Mammary epithelial cell (primary cell): ENCODE measurements at places on chromosomes 11 and 22. TPM values are rescaled to one million over a fixed set of nuclear protein-coding genes. Genes with fewer than 3 reads are reported as not detected.

Gene CEP126
- total RNA-seq: 2.2 TPM

Gene NRIP3
- total RNA-seq: 2.3 TPM

Gene SCN3B
- total RNA-seq: 1.2 TPM

Gene KDM4D
- 0.91 and 1.0 TPM in 2 replicates for total RNA-seq

Gene MFRP
- total RNA-seq: not detected

Gene ANO5
- not detected in 2 replicates for total RNA-seq

Gene PGA3
- total RNA-seq: not detected in 2 replicates

Gene DEPDC7
- total RNA-seq: 6.4 and 6.8 TPM in 2 replicates

Gene CDC42BPG
- 7.3 and 18.7 TPM in 2 replicates for total RNA-seq

Gene OR5J2
- total RNA-seq: not detected

Gene CHRDL2
- not detected in 2 replicates for total RNA-seq

Gene OR51E2
- total RNA-seq: not detected

DNA sequence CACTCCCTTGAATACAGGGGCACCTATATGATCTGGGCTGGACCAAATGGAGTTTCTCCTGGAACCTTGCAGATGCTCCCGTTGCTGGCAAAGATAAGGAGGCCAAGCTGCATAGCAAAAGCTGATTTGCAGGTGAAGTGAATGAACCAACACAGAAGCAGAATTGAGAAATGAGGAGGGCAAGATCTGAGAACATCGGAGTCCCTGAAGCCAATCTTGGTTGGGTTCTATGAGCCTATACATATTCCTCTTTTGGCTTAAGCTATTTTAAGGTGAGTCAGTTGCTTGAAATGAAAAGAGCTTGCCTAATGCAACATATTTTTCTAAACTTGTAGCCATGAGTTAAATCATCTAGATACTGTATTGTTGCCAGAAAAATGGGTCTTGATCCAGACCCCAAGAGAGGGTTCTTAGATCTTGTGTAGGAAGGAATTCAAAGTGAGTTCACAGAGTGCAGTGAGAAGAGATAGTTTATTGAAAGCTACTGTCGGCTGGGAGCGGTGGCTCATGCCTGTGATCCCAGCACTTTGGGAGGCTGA lies 23.5 kb downstream of the WEE1 start:
- DNase-seq: no peak

GRCh38 chr11:95084509-95084908 lies 5.1 kb upstream of the ENDOD1 start:
- peak; percentile 89 for DNase-seq

- no peak for DNase-seq
These were observed 192.8 kb downstream of the WNT11 start for GRCh38 chr11:76013526-76013925.

GRCh38 chr11:57779276-57779675 lies 17.7 kb downstream of the CTNND1 start:
- DNase-seq: peak; percentile 75

DNA sequence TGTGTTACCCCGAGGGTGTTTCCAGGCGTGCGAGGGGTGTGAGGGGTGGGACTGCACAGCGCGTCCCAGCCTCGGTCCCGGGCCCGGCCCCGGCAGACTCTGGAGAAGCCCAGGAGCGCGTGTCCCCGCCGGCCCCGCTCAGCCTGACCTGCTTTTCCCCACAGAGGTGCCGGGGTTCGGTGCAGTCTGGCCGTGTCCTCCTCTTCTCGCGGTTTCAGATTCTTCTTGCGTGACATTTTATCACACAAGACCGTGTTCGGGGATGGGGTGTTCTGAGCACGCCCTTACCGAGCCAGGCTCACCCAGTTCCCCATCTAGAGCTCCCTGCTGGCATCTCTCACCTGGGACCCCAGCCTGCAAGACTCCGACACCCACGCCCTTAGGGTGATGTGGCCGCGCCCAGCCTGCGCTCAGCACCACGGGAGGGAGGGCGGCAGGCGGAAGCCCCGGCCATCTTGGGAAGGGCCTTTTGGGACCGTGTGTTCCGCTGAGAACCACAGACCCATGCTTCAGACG lies 775.6 kb downstream of the BRD1 start:
- no peak for DNase-seq

- no peak for DNase-seq
These were observed 19.9 kb upstream of the EMSY start for GRCh38 chr11:76424891-76425290.

DNA sequence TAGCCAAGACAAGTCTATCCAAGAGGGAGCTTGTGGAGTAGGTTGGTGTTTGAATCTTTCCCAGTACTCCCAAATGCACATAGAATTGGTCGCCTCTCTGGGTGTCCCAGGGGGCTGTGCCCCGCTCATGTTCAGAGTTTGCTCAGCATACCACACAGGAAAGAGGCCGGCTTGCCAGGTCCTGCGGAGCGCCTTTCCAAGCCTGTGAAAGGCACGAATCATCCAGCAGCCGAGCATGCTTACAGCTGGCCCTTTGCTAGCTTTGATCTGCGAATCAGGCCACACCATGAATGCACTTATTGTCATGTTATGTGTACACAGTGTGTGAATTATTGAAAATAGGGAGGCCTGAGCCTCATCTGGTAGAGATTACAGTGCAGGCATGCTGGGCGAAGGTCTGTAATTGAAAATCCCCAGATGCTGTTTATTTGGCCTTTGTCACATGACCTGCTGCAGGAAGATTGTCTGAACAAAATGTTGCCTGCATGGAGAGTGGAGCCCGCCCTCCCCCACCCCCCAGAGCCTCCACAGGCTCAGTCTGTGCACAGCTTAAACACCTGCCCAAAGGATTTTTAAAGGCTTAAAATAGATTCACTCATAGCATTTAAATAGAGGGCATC lies 163.3 kb upstream of the RASSF10 start:
- no peak for DNase-seq

GRCh38 chr11:109342261-109342660 lies 79.7 kb upstream of the C11orf87 start:
- DNase-seq: peak; percentile 39

DNA sequence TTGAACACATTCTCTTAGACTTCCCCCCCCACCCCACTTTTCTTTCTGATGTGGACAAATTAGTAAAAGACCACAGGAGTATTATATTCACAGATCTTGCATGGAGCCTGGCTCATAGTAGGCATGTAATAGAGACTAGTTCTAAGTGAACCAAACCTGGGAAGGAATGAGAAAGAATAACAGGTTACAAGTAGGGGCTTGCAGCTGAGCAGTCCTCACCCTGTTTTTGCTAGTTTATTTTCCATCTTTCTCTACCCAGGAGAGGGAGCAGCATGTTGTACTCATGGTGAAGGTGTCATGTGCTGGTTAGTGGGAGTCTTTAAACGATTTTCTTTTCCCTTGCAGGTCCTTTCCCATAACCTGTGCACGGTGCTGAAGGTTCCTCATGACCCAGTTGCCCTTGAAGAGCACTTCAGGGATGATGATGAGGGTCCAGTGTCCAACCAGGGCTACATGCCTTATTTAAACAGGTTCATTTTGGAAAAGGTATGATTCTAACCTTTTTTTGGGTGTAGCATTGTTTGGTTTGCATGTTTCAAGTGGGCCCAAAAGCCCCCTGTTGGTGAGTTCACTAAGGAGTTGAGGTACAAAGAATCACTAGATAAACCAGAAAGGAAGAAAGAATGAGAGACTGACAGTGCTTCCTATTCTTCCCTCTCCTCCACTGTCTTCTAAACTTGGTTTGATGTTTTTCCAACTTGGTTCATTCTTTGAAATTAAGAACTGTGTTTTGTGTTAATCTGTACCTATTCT lies 30.1 kb downstream of the SWAP70 start:
- peak; percentile 78 for DNase-seq

DNA sequence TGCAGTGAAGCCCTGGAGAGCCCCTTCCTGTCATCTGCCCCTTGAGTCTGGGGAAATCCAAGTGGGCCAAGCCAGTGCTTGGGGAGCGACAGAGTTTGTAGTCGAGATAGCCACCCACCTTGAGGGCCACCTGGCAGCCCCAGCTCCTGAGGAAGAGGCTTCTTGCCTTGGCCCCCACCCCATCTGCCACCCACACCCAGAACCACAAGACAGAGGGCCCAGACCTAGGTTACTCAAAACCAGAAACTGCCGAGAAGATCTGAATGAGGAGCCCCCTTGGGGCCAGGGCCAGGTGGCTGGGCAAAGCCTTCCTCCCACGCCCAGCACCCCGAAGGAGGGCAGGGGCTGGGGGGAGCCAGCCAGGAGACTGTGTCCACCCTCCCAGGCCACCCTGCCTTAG lies 18.8 kb upstream of the PRR5 start:
- DNase-seq: no peak

GRCh38 chr11:123904932-123905331 lies 3.0 kb downstream of the OR8D4 start:
- no peak for DNase-seq

GRCh38 chr11:111012491-111012890 lies 233.0 kb upstream of the POU2AF2 start:
- peak; percentile 30 for DNase-seq

- peak; percentile 16 for DNase-seq
These were observed 6.7 kb upstream of the OR5I1 start for GRCh38 chr11:55942785-55943392.

DNA sequence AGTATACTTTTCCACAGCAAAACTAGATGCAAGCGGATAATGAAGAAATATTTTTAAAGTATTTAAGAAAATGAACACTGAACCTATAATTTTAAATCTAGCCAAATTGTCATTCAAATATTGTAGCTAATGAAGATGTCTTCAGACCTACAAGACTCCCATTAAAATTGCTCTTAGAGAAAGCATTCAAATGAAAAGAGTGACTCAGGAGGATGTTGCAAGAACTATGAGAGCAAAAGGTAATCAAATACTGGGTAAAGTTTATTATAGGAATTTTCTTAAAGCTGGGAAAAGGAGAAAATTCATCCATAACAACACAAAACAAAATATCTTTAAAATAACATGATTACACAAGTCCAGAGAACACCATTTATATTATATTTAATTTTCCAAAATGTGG lies 5.4 kb upstream of the POU2AF1 start:
- peak; percentile 27 for DNase-seq

- DNase-seq: no peak
These were observed 42.5 kb downstream of the SFI1 start for GRCh38 chr22:31538815-31539214.

- DNase-seq: no peak
These were observed 118.2 kb downstream of the DSCAML1 start for GRCh38 chr11:117678658-117679406.

DNA sequence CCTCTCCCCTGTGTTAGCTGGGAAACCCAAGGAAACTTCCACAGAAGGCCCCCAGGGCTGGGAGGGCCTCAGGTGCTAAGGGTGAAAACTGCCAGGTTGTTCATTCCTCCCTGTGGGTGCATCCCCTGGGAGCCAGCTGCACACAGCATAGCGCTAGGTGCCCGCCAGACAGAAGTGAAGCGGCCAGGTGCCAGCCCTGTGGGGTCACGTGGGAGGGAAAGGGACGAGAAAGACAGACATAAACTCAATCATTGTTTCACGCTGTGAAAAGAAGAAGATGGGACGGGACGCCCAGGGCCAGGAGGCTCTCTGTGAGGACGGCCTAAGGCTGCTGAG lies 31.6 kb upstream of the HMOX1 start:
- DNase-seq: no peak

DNA sequence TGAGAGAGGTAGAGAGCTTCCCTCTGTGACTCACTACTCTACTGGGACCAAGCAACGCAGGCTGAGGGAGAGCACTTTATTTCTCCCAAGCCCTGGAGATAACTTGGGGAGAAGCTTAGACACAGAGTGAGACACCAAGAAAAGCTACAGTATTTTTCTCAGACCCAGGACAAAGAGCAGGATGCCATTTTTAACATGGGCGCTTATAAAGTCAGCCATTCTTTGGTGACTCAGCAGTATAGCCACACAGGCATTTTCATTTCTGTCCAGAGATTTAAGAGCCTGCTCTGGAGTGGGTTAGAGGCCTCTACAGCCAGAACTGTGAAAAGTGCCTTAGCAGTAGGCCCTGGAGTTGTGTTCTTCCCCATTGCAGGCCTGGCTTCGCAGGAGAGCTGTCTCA lies 55.0 kb upstream of the GLYAT start:
- DNase-seq: no peak

- DNase-seq: no peak
These were observed 63.6 kb downstream of the MTNR1B start for GRCh38 chr11:93033093-93033492.

GRCh38 chr22:17493419-17493981 lies 69.8 kb upstream of the SLC25A18 start:
- DNase-seq: no peak

DNA sequence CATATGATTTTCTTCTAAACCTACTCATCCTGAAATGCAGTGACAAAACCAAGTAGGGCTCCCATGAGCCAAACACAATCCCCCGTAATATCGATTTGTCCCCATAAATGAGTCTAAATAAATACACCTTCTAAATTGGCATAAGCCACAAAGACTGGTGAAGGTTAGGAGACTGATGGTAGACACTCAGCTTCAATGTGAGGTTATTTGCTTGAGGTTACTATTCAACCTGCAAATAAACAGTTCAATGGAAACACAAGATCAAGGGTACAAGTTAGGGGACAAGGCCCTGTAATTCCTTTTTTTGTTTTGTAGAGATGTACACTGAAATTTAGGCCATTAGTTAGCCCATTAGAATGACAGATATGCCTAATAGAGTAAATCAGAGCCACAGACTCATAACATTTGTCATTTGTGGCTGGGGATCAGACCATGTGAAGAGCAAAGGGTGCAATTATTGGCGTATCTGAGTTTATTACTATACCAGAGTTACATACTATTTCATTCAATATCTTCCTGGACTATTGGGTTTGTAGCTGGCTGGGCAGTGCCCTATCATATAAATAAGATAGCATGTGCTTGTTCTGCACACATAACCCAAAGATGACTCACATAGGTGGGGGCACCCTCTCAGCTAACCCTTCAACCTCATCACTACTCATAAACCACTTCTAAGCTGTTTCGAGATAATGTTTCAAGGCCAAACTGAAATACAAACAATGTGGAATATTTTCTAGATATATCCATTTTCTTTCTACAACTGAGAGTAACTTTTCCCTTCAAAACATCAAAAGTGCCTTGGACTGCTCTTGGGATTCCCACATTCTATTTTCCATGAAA lies 695.3 kb downstream of the KCNA4 start:
- peak; percentile 81 for DNase-seq

DNA sequence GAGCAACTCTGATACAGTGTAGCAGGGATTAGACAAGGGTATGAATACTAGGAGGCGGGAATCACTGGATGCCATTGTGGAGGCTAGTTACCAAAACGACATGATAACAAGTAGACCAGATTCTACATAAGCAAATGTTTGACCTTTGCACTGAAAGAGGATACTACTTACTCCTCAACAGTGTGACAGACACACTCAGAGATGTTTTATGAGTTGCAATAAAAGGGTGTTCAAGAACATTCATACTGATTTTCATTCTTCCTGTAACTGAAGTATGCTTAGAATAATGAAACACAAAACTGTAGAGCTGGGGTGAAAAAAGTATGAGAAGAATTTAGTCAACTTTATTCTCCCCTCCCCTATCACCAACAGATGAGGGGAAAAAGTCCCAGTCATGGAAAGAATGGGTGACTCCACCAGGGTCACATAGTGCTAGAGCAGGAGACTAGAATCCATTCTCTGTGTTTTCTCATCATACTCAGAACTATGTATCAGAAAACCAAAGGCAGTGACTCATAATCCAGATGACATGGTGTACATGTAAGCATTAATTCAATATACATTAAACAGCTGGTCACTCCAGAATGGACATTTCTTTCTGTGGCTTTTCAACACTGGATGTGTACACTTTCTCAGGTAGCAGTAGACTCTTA lies 32.8 kb downstream of the ARHGAP20 start:
- DNase-seq: no peak

- peak; percentile 87 for DNase-seq
These were observed 556.1 kb downstream of the SOX6 start for GRCh38 chr11:15800111-15800800.
